Fibroblast of pulmonary artery (primary cell): ENCODE measurements at places on chromosomes 7 and 10.

- DNase-seq: no peak
Observed at GRCh38 chr7:69373171-69374043, 224.9 kb upstream of the AUTS2 start.

DNA sequence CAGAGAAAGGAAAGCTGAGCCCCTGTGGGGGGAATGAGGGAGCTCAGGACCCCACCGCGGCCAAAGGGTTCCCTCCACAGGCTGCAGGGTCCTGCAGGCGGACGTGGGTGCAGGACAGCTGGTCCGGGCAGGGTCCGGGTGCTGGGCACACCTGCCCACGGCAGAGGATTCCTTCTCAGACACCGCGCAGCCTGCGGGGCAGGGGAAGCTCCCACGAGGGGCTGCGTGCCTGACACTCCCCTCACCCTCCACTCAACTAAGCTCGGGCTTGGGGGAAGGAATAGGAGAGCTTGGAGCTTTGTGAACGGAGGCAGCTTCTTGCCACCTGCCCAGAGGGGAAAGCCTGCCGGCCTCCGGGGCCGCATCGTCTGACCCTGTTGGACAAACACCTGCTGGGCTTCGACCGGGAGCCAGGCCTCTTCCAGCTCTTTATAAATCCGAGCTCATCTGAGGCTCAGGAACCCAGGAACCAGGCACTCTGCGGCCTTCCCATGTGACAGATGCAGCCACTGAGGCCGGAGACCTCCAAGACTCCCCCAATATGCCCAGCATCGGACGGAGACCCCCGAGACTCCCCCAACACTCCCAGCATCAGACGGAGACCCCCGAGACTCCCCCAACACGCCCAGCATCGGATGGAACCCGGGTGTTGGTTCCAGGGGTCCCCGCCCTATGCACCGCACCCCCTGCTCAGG, 97.3 kb downstream of the PDGFA start:
- DNase-seq: no peak

DNA sequence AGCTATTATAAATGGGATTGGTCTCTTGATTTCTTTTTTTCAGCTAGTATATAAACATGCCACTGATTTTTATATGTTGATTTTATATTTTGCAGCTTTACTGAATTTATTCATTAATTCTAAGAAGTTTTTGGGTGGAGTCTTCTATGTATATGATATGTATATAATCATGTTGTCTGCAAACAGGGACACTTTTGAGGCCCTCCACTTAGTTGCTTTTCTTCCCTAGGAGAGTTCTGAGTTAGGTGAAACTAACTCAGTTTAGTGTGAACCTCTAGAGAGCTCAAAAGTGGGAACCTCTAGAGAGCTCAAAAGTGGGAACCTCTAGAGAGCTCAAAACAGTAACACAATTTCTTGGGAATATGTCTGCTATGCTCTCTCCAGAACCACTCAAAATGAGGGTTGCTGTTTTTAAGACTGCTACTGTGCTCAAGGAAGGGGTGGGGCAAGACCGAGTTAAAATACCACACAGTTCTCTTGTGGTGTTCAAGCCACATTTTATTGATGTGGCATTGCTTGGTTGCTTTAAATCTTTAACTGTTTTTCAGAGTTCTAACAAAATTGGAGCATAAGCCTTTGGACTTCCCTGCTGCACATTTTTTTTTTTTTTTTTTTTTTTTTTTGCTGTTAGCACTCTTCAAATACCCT, 13.2 kb downstream of the CCDC7 start:
- no peak for DNase-seq

GRCh38 chr7:97601931-97602457, 129.9 kb upstream of the TAC1 start:
- DNase-seq: no peak

- DNase-seq: no peak
Observed at GRCh38 chr7:136105191-136105590, 128.0 kb upstream of the MTPN start.
